ENCODE measurements at places on chromosomes 2 and 18.
A peak's percentile ranks its signal among the peaks of the same experiment; 100 is the strongest.

DNA sequence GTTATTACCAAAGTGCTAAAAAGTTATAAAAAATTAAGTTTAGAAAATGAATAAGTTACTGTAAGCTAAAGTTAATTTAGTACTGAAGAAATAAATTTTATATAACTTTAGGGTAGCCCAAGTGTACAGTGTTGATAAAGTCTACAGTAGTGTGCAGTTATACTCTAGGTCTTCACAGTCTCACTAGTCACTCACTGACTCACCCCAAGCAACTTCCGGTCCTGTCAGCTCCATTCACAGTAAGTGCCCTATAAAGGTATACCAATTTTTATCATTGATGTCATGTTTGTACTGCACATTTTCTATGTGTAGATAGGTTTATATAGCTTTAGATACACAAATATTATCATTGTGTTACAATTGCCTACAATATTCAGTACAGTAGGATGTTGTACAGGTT is 518.3 kb upstream of the PIK3C3 start:
- no peak for DNase-seq

GRCh38 chr2:2567776-2568175 is 236.7 kb upstream of the MYT1L start:
- DNase-seq, result no peak

DNA sequence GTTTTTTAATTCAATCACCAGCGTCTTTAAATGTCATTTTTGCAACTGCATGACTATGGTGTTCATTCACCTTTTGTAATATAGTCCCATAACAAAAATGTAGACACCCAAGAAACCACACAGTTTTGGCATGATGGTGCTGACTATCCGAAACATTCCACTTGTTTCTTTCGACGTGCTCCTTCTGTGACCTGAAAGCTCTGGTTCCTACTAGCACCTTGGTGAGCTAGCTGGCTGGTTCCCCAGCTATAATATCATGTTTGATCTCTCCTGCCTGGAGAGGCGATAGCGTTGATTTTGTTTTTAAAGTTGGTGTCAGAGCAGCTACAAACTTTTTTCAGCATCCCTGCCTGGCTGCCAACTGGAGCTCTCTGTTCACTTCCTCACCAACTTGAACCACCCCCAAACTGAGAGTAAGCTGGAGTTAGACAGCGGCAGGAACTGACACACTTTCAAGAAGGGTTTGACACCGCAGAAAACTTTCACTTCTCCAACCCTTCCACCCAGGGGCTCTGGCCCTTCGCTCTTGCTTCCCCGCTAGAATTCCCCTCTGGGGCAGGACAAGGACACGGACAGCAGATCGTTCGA is 1.1 kb downstream of the ATAD2B start:
- peak; percentile 29 for DNase-seq

DNA sequence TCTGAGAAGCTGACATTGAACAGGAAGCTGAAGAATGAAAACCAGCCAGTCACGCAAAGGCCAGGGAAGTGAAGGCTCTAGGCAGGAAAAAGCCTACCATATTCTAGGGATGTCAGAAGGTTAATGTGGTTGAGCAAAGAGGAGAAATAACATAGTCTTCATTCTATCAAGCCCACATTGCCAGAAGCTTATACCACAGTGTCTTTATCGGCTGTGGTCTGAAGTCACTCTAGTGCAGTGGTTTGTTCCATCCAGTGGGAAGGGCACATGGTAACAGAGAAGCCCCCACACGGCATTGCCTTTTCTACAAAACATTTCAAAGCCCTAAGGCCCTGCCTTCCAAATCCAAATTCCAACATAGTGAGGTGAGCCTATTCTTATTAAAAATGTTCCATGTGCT is 311.3 kb downstream of the TNS1 start:
- no peak for DNase-seq

GRCh38 chr2:72198532-72199241 is 51.0 kb upstream of the CYP26B1 start:
- no peak for DNase-seq

DNA sequence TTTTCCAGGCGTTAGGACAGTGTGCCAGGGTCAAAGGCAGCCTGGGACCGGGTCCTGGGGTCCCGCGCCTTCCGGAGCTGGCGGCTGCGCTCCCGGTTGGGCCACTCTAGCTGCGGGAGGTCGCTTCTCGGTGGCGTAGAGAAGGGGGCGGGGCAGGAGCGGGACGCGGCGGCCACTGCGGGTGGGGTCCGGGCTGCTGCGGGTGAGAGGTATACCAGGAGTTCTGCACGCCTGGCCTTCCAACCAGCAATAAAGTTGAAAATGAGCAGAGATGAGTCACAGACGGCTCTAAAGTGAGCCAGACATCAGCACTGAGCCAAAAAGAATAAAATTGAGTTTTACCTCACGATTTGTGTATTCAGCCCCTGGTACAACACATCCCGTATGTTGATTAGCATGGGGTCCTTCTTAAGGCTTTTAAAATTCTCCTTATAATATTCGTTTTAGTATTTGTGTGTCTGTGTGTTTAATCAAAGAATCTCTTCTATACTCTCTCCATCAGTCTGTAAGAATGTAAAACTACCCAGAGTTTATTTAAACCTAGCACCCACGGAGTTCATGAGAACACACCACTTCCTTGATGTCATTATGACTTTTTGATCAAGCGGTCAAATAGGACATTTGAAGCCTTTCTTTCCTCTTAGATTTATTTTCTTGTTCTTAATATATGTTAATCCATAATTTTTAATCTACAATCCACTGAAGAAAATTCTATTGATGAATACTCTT is at the start of gene C1GALT1C1L:
Gene C1GALT1C1L, minus strand, starts transcription at position 108 of the 729 bp plus-strand sequence. Its CDS starts 107 bp downstream, at position 1.
- peak; percentile 26 for DNase-seq

DNA sequence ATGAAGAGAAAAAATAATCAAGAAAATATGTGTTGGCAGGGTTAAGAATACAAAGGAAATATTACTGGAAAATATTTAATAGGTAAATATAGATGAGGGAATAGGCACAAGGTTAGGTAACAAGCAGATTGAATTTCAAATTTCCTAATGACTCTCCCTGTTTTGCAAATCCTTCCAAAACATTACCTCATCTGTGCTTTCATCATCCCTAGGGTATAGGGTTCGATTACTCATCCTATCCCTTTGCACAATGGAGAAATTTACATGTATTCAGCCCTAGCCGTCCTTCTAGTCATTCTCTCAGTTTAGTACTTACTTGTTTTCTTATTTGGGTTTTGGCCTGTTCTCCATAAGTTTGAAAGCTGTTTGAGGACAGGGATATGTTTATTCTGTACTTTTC is 864.6 kb upstream of the FSHR start:
- DNase-seq, result no peak

DNA sequence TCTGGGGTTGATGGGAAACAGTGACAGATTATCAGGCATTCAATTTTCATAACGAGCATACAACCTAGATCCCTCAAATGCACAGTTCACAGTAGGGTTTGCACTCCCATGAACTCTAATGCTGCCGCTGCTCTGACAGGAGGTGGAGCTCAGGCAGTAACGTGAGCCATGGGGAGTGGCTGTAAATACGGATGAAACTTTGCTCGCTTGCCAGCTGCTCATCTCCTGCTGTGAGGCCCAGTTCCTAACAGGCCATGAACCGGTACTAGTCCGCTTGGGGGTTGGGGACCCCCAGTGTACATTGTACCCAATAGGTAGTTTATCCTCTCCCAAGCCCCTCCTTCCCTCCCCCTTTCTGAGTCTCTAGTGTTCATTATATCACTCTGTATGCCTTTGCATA is 94.6 kb downstream of the PTH2R start:
- peak; percentile 10 for DNase-seq

DNA sequence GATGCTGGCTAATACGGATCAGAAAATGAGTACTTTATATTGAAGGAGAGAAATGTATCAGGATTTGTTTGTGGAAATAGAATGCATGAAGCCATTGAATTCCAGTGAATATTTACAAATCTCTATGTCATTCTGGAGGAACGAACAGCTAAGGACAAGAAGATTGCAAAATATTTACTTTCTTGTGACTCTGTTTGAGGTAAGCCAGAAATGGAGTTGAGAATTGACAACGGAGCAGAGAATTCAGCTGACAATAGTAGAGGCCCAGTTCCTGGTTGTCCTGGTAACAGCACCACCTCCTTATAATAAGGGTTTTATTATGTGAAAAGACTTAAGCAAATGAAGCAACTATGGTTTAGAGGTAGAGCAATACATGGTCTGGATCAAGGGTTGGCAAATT is 349.2 kb downstream of the ADCYAP1 start:
- no peak for DNase-seq

- no peak for DNase-seq
Measured at GRCh38 chr2:86398500-86399474, 42.4 kb upstream of the KDM3A start.

DNA sequence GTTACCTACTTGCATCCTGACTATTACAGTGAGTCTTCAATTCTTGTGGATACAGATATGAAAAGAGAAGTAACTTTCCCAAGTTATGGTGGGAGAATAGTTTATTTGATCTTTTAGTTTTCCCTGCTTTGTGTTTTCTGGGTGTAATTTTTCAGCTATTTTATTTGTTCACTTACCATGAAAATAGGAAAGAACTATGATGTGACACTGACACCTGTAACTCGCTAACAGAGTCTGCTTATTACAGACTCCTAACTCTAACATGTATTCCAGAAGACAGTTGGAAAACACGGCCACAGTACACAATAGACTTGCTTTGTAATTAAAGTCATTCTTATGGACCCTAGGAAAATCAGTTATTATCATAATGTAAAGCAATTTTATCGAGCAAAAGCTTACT is 323.2 kb downstream of the LRRTM1 start:
- no peak for DNase-seq

DNA sequence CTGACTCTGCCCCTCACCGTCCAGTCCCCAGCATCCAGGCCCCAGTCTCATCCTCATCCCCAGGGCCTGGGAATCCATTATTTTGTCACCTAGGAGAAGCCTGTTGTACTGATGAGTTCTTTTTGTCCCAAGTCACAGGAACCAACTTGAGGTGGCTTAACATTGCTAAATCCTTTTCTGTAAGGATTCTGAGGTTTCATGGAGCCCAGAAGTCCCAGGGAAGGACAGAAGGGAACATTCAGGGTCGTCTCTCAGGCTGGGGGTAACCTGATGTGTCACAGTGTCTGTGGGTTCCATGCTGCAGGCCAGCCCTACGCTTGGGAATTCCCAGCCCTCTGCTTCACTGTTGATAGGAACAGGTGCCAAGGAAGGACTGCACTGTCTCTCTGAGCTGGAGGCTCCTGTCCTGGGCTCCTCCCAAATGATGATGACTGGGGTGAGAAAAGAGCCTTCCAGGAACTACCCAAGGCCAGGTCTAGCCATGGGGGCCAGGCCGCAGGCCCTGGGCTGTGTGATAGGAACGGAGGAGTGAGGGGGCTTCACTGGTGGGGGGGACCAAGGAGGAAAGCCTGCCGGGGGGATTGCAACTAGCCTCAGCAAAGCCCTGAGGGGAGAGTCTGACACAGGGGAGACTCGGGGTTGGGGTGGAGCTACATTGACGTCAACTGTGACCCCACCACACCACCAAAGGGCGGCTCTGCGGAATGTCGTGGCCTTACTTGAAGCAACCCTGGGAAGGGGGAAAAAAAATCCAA is 145.7 kb downstream of the SMAD7 start:
- DNase-seq, result no peak

- no peak for DNase-seq
Measured at GRCh38 chr2:84942964-84943421, 28.0 kb upstream of the KCMF1 start.

DNA sequence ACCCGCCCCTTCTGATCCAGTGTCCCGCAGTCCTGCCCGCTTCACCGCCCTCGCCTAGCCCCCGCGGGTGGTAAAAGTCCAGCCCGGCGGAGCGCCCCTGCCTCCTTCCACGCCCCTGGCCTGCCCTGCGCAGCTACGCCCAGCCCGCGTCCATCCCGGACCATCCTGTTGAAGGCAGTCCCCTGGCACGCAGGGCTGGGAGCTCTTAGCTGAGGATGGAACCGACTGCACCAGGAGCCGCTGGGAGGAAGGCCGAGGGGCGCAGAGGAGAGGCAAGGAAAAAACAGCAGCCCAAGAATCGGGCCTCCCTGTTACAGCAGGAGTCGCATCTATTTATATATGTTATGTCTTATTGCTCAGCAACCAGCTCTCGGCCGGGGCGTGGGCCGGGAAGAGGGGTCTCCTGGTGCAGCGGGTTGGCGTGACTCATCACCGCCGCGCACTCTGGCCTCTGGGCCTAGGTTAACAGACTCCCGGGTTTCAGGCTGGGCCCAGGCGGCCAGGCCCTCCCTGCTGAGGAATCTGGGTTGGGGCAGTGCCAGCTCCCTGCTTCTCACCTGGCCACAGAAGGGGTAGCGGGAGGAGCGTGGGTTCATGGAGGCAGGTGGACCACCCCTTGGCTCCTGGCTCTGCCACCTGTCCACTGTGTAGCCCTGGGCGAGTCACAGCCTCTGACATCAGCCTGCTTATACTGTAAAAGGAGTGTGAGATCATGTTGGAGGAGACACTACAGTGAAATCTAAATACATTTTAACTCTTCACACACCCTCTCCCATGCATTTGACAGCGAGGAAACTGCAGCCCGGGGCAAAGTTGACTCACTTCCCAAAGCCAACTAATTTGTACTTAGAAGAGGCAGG is 13.4 kb upstream of the MAP3K2 start:
- DNase-seq, result no peak

- DNase-seq, result no peak
Measured at GRCh38 chr2:126979039-126980003, 80.6 kb downstream of the TEX51 start.

DNA sequence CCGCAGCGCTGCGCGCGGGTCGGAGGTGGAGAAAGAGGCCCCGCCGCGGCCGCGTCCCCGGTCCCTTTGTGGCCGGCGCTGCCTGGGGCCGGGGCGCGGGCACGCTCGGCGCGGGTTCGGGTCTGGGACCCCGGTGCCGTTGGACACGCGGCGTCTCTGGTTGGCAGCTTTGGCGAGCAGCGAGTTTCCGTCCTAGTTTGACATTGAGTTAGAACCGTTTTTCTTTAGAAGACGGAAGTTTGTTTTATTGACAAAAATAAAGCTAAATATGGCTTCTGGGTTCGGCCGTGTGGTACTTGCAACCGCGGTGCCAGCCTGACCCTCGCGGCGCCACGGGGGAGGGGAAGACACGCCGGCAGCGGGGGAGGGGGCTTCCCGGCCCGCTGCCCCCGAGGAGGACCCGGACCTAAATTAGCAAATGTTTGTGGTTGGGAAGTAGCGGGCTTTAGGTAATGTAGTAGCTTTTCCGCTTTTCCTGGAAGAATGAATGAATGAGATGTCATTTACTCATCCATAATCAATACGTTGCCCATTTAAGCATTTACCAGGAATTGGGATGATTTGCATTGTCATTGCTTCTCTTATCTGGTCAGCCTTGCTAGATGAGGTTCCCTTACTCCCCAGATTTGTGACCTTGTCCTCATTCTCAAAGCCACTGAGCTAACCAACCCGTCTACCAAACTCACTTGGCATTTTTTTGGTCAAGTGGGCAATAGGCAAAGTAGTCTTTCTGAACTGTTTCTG is 530 bp downstream of the GALNT1 start:
- no peak for DNase-seq
